Activated naive CD8-positive, alpha-beta T cell treated with anti-CD3 and anti-CD28 coated beads, Interleukin-2, amount 10 ng/mL, durations not matched to agents 7 days and 5 days (primary cell): ENCODE measurements at places on chromosomes 2 and 18. TPM values are rescaled to one million over a fixed set of nuclear protein-coding genes. Genes with fewer than 3 reads are reported as not detected.

Gene ZNF2
- 6.6 TPM for total RNA-seq

Gene LRRTM4
- total RNA-seq: not detected

Gene ATOH8
- not detected for total RNA-seq

DNA sequence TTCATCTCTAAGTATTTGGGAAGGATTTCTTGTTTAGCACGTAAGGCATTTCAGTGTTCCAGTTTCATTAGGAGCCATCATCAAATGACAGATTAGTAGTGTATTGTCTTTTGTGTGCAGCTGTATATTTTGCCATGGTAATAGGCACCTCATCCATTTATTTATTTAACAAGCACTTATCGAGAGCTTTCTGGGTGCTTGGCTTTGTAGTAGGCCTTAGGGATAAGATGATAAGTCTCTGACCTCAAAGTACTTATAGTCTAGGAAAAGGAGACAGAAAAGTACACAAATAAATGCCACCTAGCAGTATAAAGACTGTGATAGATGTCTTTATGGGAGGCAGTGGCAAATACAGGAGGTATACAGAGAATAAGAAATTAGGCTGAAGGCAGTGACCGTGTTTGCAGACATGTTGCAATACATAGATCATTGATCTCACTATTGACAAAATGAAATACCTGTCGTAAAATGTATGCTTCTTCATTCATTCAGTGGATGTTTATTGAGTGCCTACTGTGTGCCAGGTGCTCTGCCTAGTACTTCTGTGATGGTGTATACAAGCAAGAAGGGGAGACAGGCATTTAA, 265.9 kb downstream of the SETBP1 start:
- no peak for DNase-seq

Gene DSEL
- 0.60 TPM for total RNA-seq

DNA sequence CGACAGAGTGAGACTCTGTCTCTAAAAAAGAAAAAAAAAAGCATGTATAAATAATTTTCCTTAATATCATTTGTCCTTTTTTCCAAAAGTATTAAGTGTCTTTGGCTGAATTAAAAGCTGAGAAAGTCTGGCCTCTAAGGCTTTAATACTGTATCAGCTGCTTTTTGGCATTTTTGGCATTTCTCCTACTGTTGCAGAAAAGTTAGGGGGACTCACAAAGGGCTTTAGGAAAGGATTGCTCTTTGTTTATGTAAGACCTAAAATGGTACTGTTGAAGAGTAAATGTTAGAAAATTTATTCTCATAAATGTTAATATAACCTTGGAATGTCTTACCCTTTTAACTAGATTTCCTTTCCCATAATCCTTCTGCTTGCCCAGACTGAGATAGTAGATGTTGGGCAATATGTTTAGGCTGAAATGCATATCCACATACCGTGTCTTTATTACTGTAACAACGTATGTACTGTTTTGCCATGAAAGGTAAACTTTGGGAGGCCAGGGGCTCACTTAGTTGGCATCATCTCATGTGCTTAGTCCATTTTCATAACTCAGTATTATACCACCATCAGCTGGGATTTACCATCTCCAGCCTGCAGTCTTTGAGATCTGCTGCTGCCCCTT, 18.0 kb upstream of the STON1 start:
- DNase-seq: no peak

- DNase-seq: no peak
Measured at GRCh38 chr2:41691561-41691960, 356.3 kb upstream of the PKDCC start.

DNA sequence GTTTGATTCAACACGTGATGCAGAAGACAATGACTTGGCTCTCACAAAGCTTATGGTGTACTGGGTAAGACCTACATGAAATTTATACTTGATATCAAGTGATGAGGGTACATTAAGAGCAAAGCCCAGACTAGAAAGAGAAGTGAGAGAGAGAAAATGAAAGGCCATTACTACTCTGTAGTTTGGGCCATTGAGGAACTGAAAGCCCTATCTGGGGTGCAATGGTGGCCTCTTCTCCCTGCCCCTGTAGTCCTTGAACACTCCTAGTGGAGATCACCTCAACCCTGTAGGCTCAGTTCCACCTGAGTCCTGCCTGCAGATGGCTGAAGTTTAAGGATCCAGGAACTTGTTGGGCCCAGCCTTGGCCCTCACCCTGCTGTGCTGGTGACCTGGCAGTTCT, 569.8 kb upstream of the MEX3C start:
- DNase-seq: no peak

GRCh38 chr2:144583741-144584453, 64.0 kb upstream of the ZEB2 start:
- DNase-seq: no peak

Gene MAB21L4
- not detected for total RNA-seq

DNA sequence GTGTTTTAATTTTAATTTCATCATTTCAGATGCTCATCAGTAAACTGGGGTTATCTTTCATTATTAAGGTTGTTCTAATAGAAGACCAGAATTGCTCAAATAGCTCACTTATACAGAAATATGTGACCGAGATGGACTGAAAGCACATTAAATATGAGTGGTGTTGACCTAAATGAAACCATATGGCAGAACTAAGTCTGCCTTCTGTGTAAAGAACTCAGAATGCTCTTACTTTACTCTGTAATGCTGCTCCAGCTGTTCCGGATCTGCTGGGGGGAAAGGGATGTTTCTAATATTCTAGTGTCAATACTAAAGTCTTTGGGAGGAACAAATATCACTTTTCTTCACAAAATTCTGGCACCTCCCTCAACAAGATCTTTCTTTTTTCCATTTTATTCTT, 131.0 kb downstream of the DPP4 start:
- no peak for DNase-seq

Gene CUL3
- 78.4 TPM for total RNA-seq

- DNase-seq: no peak
Measured at GRCh38 chr2:140662504-140662903, 1468.3 kb downstream of the LRP1B start.

DNA sequence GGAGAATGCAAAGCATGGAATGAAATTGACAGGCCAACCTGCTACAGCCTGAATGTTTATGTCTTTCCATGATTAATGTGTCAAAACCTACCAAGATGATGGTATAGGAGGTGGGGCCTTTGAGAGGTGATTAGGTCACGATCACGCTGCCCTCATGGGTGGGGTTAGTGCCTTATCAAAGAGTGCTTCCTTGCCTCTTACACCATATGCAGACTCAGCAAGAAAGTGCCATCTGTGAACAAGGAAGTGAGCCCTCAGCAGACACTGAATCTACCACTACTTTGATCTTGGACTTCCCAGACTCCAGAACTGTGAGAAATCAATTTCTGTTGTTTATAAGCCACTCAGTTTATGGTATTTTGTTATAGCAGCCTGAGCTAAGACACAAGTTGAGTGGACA, 147.5 kb upstream of the BCL2L11 start:
- DNase-seq: no peak

GRCh38 chr2:207766041-207766551, 3.6 kb downstream of the FZD5 start:
- no peak for DNase-seq

DNA sequence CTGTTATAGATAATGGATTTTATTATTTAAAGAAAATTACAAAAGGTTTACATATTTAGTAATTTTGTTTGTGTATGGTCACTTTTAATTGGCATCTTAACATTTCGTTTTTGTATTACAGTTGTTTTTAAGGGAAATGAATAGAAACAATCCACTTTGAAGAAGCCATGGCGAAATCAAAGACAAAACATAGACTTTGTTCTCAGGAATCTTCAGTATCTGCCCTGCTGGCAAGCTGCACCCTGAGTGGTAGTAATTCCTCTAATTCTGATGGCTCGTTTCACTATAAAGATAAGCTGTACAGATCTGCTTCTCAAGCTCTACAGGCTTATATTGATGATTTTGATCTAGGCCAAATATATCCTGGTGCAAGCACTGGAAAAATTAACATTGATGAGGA, 2.7 kb downstream of the C18orf54 start:
- no peak for DNase-seq

- no peak for DNase-seq
Measured at GRCh38 chr18:12744103-12744502, 41.3 kb downstream of the PSMG2 start.

GRCh38 chr18:35577045-35577848, 4.3 kb upstream of the GALNT1 start:
- no peak for DNase-seq

Gene KCNF1
- not detected for total RNA-seq

Gene IL36A
- not detected for total RNA-seq

Gene QPCT
- total RNA-seq: 1.1 TPM

GRCh38 chr18:44927127-44927849, 246.6 kb downstream of the SETBP1 start:
- no peak for DNase-seq

DNA sequence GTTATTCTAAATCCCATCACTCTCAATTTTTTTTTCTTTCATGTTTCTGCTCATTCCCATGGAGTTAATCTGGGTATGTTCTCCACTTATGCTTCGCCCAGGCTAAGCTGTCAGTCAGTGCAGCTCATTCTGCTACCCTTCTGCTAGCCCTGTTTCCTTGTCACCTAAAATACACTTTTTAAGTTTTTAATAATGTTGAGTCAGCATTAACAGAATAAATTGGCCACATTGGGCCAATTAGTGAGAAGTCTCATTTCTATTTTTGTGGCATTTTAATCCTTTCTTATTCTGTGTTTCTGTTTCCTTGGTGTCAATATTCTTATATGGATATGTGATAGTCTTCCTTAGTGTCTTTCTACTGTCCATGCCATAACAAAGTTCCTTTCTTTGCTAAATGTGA, 1126.2 kb downstream of the DPP10 start:
- DNase-seq: no peak

DNA sequence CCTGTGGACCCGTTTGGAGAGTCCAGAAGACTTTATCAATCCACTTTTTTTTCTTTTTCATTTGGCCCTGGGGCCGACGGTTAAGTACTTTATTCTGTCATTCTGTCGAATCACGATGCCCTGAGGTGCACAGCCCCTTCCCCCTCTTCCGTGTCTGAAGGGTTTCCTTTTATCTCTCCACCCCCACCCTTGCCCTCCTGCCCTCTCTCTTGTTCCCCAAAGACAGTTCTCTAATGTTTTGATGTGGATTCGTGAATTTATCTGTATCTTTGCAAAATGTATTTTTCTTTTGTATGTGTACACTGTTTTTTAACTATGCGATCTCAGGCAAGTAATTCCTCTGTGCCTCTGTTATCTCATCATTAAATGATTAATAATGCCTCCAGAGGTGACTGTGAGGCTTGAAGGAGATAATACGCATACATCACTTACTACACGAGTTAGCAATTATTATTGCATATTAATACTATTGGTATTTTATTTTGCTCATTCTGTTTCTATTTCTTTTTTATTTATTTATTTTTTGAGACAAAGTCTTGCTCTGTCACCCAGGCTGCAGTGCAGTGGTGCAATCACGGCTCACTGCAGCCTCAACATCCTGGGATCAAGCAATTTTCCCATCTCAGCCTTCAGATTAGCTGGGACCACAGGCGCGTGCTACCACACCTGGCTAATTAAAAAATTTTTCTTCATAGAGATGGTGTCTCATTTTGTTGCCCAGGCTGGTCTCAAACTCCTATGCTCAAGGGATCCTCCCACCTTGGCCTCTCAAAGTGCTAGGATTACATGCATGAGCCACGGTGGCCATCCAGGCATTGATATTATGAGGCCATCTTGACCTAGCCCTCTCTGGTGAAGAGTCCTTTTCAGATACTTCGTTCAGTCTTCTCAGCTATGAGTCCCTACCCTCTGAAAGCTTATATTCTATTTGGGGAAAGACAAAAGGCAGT, 1.4 kb upstream of the CASP8 start:
- no peak for DNase-seq

Gene BBS5
- total RNA-seq: 2.8 TPM

DNA sequence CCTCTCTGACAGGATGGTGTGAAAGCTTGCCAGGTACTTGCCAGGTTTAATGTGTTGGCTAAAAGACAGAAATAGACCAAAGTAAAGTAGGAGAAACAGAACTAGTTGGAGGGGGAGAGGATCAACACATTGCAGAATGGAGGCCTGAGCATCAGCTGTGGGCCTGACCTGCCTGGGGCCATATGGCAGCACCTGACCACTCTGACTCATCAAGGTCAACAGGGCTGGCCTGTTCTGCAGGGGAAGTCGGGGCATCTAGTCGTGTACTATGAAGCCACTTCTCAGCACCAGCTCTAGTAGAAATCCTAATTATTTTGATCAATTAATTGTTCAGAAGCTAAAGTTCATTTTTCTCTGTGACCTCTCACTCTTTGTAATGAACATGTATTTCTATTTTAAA, 35.8 kb upstream of the NOSTRIN start:
- no peak for DNase-seq

- peak; percentile 70 for DNase-seq
Measured at GRCh38 chr18:77131652-77132368, 773 bp downstream of the MBP start.

Gene FHOD3
- not detected for total RNA-seq

GRCh38 chr18:10135302-10135926, 221.6 kb downstream of the VAPA start:
- DNase-seq: no peak

- no peak for DNase-seq
Measured at GRCh38 chr2:218343591-218343990, 13.1 kb upstream of the CATIP start.

DNA sequence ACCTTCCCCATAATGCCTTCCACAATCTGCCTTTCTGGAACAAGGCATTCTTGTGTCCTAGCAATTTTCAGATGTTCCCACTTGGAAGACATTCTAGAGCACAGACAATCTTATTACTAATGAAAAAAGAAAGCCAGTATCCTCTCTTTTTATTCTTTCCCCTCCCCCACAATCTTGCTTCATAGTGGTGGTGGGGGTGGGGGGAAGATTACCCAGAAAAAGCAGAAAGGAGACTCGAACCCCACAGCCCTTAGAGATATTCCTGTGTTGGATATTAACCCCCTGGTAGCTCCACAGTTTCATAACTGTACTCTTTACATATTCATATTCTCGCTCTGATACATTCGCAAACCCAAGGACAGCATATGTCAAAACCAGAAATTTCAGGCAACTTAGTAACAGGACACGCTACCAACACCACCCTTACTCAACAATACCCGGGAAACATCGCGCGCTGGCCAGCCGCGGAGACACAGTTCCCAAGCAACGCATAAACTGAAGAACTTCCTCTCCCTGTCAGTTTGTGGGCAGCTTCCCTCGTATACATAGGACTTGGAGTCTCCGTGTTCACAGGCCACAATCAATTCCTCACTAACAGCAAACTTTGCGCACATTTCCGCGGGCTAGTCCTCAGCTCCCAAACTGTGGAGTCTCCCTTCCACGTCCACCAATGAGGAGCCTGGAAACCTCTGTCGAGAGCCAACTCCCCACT, 793 bp downstream of the NR4A2 start:
- DNase-seq: peak; percentile 50
